T47D (cell line): ENCODE measurements at places on chromosomes 4 and X.

DNA sequence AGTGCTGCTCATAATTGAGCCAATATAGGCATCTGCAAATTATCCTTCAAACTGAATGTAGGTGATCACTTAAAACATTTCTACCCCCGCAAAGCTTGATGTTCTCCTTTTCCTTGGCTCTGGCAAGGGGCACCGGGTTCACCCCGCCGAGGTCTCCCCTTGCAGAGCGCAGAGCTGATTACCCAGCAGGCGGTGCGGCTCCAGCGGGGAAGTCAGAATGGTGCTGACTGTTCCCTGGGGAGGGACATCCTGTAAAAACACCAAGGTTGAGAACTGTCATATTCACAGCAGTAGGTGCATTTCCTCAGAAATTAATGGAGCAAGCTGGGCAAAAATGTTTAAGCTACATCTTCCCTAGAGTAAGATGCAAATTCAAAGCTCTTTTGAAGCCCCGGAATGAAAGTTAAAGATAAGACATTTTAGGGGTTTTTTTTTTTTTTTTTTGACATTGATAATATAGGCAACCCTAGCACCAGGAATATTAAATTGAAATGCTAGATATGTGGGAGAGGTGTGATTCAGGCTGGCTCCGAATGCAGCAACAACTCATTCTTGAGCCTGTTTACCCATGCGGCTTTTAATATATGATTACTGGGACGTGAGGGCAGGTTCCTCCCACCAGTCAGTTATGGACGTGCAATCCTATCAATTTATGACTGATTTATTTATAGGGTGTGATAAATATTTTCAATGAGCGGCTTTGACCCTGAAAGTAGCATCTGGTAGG lies 767.3 kb upstream of the TENM3 start:
- no peak for DNase-seq

DNA sequence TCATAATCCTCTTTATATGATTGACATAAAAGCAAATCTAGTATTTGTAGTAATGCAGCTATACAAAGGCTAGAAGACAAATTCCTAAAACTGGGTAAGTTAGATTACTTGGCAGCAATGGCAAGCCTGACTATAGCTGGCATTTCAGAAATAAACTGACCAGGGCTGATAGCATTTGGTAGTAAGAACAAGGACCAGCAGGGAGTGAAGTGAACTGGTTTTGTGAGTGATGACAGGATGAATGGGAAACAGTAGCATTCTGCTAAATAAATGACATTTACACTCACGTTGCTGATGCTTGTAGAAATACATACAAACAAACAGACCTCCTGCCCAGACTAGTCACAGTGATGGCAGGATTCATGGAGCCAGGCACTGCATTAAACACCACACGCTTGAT lies 31.5 kb upstream of the TNIP3 start:
- DNase-seq: no peak

DNA sequence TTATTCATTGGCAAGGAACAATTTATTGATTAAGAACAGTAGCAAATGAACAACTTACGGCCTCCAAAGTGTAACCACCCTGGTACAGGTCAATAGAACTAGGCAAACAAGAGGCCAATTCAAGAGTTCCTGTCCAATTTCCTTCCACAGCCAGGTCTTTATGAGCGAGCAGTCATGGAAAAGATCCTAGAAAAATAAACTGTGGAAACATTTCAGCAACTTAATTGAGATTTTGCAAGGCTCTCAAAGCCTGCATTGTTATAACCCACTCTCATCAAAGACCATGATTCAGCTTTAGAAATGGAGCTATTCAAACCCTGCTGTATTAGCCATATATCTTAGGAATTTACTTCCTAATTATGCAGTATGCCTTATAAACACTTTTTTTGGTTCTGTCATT lies 43.6 kb downstream of the UNC5C start:
- DNase-seq: no peak

GRCh38 chr4:86971355-86971683 lies 36.5 kb downstream of the AFF1 start:
- DNase-seq: no peak

GRCh38 chrX:19839770-19840254 lies 47.6 kb downstream of the SH3KBP1 start:
- no peak for DNase-seq

- DNase-seq: no peak
Observed at GRCh38 chrX:65588795-65589194, 54.2 kb upstream of the LAS1L start.

- DNase-seq: no peak
Observed at GRCh38 chr4:38157592-38157991, 197.4 kb downstream of the PTTG2 start.

- no peak for DNase-seq
Observed at GRCh38 chrX:3393581-3394111, 47.2 kb upstream of the MXRA5 start.
